ENCODE measurements at places on chromosomes 11 and 22.
A peak's percentile ranks its signal among the peaks of the same experiment; 100 is the strongest.

GRCh38 chr22:29765905-29766631 lies 739 bp downstream of the ZMAT5 start:
- DNase-seq = peak; percentile 33

DNA sequence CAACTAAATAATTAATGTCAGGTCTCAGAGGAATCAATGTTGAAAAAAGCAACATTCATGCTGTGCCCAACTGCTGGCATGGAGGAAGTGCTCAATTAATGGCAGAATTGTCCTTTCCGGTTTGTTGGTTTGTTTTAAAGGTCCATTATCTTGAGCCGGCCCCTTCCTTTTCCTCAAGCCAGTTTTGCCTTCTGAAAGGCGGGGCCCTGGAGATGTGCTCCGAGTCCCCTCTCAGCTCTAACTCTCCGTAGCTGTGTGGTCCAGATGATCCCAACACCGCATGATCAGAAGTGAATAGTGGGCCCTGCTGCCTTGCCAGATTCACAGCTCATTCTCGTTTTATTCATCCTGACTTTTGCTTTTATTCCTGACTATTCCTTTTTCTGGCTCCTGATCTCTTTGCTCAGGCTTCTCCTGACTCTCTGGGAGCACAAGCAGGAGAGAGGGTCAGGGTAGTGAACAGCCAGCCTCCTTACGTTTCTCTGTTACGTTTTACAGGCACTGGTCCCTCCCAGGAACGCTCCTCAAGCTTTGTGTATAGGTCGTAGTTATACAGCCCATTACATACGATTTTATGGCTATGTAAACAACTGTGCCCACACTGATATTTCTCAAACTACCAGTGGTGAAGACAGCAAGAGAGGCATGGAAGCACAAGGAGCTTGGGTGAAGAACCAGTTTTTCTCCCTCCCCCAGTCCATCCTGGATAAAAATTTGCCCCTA lies 265.9 kb downstream of the LARGE1 start:
- no peak for DNase-seq

- DNase-seq = no peak
Observed at GRCh38 chr22:45996241-45997076, 19.5 kb upstream of the WNT7B start.

DNA sequence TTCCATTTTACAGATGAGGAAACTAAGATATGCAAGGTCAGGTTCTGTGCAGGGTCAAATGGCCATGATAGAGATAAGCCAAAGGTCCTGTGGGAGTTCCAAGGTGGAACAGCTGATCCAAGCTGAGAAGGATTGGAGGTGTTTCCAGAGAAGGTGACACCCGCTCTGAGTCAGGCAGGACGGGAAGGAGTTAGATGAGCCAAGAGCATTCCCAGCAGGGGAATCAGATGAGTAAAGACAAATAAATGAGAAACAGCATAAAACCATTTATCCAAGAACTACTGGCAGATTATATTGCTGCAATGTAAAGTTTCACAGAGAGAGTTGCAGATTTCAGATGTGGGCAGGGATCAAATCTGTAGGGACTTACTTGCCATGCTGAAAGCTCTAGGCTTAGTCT lies 18.9 kb upstream of the HEPHL1 start:
- DNase-seq = no peak

DNA sequence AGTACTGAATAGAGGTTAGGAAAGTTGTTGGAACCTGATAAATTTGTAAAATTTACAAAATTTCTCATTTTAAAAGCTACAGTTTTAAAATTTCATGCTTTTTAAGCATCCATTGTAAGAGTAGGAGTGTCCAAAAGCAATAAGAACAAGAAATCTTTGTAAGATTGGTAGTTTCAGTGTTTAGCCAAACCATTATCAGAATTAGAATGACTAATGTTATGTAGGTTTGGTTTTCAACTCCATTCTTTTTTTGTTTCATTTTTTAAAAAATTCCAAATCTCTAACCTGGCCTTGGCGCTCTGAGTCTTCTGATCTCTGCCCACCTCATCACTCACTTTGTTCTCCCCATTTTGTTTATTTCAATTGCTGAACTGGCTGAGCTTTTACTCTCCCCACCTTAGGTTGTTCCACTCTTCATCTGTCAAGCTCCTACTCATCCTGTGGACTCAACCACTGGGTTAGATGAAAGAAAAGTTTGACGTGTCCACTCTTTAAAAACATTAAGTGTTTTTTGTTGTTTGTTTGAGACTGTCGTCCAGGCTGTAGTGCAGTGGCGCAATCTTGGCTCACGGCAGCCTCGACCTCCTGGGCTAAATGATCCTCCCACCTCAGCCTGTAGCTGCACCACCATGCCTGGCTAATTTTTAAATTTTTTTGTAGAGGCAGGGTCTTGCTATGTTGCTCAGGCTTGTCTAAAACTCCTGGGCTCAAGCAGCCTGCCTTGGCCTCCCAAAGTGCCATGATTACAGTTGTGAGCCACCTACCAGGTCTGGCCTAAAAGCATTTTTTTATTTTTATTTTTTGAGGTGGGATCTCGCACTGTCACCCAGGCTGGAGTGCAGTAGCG lies 14.0 kb downstream of the EP300 start:
- no peak for DNase-seq

GRCh38 chr22:19891317-19892256 lies 36.9 kb upstream of the GNB1L start:
- peak; percentile 83 for DNase-seq

DNA sequence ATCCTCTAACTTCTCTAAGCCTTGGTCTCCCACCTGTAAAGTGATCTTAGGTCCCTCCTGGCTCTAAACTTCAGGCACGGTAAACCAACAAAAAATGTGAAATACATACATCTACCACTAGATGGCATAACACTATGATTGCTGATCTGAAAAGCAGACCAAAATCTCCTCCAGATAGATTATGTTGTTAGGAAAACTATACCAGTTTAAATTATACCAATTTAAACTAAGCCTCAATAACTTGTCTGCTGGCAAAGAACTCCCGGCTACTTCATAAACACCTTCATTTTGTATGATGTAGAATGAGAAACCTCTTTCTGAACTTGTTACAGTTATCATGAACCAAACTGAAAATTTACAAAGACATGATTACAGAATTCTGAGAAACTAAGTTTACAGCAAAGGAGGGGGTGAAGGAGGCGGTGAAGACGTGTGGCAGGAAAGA lies 85.9 kb downstream of the SBF2 start:
- no peak for DNase-seq

DNA sequence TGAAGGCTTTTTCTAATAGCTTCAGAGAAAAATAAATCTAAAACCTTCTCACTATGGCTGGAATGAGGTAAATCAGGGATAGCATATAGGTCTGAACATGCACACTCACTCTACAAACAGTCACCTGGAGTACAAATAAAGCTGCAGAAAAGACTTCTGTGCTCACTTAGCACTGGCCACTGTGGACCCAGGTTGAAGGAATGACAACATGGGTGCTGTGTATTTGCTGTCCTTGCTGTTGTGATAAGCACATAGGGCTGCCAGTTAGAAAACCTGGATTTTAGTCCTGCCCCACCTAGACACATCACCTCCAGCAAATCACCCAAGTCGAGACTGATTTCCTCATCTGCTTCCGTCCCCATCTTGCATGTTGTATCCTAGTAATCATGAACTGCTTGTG lies 51.2 kb downstream of the FZD4 start:
- no peak for DNase-seq

GRCh38 chr11:409600-410483 lies 5.0 kb downstream of the SIGIRR start:
- DNase-seq = no peak

GRCh38 chr22:44755956-44756361 lies 3.6 kb downstream of the ARHGAP8 start:
- DNase-seq = no peak

DNA sequence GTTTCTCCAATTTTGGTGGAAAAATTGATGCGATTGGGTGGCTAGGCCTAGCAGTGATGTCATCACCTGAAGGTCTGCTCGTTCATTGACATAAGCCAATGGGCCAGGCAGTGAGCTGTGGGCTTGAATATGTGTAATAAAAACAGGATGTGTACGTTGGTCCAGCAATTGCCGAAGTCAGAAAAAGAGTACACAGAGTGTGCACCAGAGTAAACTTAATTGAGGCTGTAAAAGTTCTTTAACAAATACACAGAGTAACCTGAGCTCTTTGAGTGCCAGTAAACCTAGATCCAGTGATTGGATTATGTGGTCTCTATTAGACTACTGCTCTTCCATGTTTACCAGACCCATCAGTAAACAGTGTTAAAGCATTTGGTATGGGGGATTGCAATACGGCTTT lies 13.0 kb upstream of the GLYATL1 start:
- DNase-seq = no peak

GRCh38 chr22:45657701-45658100 lies 13.9 kb upstream of the ATXN10 start:
- DNase-seq = no peak

- DNase-seq = no peak
Observed at GRCh38 chr22:48054596-48054995, 1292.1 kb downstream of the TBC1D22A start.

- DNase-seq = no peak
Observed at GRCh38 chr11:13972043-13972910, 9.8 kb downstream of the SPON1 start.

DNA sequence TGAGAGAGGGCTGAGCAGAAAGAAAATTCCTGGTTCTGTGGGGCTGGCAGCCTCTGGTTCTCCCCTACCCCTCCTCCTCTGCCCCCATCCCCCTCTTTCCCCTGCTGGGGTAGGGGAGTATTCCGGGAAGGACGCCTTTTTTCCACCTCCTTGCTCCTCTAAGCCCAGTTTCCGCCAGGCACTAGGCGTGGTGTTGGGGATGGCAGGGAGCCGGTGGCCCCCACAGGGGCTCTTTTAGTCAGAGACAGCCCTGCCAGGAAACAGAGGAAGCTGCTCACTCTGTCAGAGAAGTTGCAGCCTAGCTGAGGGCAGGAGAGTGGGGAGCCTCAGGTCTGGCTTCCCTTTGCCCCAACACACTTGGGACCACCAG lies 15.6 kb upstream of the ARHGEF17 start:
- DNase-seq = no peak

DNA sequence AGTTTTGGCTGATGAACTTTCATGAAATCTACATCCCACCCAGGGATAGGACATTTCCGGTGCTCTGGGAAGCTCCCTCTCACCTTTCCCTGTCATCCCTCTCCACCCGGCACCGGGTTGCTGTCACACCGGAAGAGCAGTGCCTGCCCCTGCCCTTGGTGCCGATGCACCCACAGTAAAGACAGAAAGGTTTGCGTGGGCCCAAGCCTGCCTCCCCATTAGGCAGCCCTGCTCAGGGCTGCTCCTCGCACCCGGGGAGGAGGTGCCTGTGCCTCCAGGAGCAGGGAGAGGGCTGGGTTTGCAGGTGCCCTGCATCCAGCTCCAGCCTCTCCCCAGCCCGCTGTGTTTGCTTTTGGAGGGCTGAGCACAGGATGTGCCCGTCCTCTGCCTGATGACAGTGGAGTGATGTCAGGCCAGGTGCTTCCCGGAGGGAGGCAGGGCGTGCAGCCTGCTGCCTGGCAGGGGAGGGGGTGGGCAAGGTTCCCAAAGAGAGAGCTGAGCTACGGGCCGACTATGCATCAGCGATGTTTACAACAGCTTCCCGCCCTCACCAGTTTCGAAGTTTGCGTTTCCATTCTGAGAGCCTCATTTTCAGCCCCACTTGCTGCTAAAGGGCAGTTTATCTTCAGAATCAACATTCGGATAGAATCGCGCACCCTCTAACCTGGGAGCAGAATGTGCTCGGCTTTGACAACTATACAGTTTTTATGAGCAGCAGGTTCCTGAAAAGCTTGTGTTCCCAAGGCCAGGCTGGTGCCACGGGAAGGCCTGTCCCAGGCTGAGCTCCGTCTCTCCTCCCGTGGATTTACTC lies 83.2 kb upstream of the CLDN5 start:
- DNase-seq = peak; percentile 26

DNA sequence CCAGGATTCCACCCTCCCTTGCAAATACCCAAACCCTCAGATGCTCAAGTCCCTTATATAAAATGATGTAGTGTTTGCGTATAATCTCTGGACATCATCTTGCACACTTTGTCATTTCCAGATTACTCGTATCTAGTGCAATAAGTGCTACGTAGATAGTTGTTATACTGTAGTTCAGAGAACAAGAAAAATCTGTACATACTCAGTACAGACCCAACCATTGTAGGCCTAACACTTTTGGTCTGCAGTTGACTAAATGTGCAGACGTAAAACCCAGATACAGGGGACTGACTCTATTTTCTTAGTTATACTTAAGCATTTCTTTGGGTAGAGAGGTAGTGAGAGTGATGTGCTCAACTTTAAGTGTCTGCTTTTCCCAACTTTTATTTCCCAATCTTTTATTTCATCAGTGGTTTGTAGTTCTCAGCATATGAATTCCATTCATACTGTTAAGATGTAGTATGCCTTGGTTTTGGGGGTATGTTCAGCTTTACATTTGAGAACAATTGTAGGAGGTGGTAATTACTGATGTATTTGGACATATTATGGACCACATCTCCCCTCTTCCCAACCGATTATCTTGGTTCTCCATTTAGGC lies 43.9 kb downstream of the DDX6 start:
- DNase-seq = no peak

- DNase-seq = no peak
Observed at GRCh38 chr11:128711136-128711535, 17.3 kb downstream of the FLI1 start.

GRCh38 chr22:50399751-50400331 lies 56.7 kb downstream of the PPP6R2 start:
- peak; percentile 42 for DNase-seq

DNA sequence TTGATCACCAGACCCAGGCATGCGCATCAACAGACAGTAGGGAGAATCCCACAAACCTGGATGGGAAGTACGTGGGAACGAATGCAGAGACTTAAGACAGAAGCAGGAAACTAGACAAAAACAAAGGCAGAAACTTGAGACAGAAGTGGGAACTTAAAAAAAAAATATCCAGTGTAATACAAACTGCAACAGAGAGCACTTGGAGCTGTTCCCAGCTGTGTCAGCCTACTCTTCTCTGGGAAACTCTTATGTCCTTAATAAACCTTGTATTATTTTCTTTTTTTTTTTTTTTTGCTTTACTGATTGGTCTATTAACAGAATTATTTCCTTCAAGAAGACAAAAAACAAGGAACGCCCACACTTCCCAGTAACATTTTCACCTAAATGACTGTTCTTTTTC lies 1818.1 kb upstream of the RAG2 start:
- DNase-seq = no peak

DNA sequence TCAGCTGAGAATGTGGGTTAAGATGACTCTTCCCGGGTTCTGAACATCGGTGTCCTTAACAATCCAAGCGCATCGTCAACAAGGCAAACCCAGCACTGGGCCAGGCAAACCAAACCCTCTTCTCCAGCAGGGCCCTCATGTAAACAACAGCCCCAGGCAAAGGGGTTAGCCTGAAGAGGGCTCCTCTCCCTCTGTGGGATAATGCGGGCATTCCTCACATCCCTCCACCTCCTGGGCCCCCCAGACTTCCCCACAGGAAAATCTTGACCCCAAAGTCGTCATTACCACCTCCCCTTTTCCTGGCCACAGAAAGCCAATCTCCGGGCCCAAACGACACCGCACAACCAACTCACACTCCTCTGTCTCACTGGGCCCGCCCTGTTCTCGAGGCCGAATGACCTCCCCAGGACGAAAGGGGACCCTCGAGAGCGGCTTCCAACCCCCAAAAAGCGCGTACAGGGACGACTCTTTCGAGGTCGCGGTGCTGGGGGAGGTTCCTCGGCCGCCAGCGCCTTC lies 566 bp downstream of the DDB1 start:
- DNase-seq = peak; percentile 27

GRCh38 chr22:36571991-36572390 lies 43.0 kb upstream of the EIF3D start:
- DNase-seq = no peak

GRCh38 chr11:43694477-43694876 lies 13.9 kb downstream of the HSD17B12 start:
- no peak for DNase-seq

GRCh38 chr22:16819249-16819648 lies 6.0 kb downstream of the XKR3 start:
- DNase-seq = no peak

- peak; percentile 20 for DNase-seq
Observed at GRCh38 chr11:69674267-69674885, 777 bp downstream of the LTO1 start.

Measured in stimulated activated naive CD8-positive, alpha-beta T cell treated with anti-CD3 and anti-CD28 coated beads, Interleukin-15, Interleukin-2, amounts not matched to agents 100 U/mL and 50 U/mL, for 24 hours (primary cell).